ENCODE measurements at places on chromosomes 4 and X.

DNA sequence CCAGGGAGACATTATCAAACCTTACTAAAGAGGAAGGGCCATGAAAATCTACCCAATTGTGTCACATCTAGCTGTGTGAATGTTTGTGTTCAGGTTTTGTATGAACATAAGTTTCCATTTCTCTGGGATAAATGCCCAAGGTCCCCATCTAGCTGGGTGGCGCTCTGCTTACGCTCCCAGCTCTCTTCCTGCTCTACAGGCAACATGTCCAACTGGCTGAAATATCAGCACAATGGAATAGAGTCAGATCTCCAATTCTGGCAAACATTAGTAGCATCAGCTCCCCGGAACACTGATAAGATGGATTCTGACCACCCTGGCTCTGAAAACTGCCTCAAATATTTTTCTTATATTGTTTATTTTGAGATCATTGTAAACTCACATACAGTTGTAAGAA is 74.8 kb downstream of the IRF2 start:
- no peak for DNase-seq

DNA sequence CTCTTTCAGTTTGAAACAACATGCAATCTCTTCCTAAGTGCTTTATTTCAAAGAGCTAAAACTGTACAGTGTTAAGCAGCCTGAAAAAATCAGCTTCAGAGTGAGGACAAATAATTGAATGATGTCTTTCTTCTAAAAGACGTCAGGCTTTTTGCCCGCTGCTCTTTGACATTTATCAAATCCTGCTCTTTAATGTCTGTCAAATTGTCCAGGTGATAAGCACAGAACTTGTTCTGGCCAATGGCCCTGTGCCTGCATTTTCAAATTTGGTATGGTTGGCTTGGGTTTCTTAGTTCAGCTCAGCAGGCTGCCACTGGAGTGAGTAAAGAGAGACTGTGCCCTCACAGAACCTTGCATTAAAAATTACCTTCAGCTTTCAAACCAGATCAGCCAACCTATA is 712.9 kb upstream of the LCORL start:
- DNase-seq: no peak

DNA sequence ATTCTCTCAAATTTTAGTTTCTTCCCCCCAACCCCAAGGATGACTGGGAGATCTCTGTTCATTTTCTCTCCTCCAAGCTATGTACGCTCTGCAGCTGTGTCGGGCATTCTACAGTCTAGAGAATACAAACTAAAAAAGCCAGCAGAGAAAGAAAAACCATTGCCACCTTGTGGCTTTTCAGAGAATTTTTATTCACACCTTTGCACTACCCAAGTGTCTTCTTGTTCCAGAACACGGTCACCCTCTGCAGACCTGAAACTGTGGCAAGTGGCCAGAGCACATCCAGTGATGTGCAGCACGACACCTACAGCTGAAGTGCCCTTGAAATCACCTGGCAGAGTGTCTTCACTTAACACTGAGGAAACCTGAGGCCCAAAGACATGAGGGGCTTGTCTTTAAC is 68.6 kb downstream of the CHST7 start:
- no peak for DNase-seq

- DNase-seq: no peak
Measured at GRCh38 chrX:48910926-48911411, 477 bp downstream of the SLC35A2 start.

DNA sequence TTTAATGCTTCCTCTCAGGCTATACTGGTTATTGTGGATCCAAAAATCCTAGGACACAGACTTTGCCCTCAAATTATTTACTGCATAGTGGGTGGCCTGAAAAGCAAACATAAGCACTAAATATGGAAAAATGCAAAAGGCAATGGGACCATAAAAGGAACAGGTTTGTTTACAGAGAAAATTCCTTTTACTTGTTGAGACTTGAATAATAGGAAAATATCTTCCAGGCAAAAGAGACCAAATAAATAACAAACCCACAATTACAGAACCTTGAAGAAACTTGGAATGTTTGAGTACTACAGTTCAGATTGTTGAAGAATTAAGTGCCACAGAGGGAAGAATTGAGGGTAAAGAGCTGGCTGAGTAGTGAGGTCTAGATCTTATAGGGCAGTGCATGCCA is 711.0 kb downstream of the C4orf33 start:
- DNase-seq: no peak

- no peak for DNase-seq
Measured at GRCh38 chr4:4377732-4378460, 9.0 kb upstream of the NSG1 start.

GRCh38 chr4:81659051-81659450 is 187.3 kb upstream of the RASGEF1B start:
- no peak for DNase-seq

- DNase-seq: no peak
Measured at GRCh38 chrX:118948270-118948669, 26.1 kb upstream of the LONRF3 start.

DNA sequence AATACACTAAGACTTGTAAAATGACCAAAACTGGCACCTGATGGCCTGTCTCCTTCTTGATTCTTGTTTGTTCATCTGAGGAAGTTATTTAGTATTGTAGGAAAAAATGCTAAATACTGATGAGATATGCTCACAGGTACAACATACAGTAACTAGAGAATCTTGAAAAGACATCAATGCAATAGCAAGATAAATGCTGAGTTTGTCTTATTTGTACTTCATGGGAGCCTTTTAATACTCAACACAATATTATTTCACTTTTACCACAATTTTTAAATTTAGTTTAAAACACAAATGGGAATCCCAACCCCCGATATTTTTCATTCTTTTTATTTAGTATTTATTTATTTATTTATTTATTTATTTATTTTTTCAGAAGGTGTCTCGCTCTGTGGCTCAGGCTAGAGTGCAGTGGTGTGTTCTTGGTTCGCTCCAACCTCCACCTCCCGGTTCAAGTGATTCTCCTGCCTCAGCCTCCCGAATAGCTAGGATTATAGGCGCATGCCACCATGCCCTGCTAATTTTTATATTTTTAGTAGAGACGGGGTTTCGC is 12.1 kb downstream of the HHIP start:
- DNase-seq: no peak

DNA sequence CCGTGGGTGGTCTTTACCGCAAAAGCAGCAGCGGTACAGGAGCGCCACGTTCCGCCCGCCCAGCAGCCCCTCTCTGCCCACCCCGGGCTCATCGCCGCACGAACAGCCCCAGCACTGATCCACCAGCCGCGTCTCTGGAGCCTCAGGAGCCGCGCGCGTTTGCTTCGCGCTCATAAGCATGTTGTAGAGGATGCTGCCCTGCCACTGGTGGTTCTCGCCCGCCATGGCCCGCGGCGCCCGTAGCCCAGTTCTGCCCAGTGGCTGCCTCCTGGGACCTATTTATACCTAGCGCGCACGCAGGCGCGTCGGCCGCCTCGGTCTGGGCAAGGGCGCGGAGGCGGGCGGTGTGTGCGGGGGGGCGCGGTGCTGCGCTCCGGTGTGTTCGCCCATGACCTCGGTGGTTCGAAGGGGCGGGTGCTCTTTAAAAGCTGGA is at the start of gene NR0B1:
NR0B1 (minus strand) TSS at position 252 of the 433 bp plus-strand sequence; CDS start at position 225, 27 bp downstream.
- no peak for DNase-seq

- DNase-seq: no peak
Measured at GRCh38 chr4:95956094-95956493, 116.2 kb downstream of the PDHA2 start.

DNA sequence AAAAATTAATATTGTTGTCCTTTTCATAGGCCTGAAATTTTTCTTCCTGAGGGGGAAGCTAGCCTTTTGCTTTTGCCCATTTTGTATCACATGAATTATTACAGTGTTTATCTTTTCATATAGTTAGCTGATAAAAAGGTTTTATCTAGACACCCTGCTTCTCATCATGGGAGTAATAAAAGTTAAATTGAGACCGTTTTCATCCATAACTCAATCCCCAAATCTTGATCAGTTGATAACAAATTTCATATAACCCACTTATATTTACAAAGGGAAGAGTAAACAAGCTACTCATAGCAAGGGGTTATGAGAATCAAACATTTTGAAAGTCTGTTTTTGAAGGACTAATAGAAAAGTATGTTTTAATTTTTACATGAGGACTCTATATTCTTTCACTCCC is 23.5 kb upstream of the DCX start:
- no peak for DNase-seq

GRCh38 chr4:153076861-153077260 is 127.4 kb upstream of the TRIM2 start:
- no peak for DNase-seq

GRCh38 chrX:15631637-15632036 is 30.9 kb upstream of the ACE2 start:
- DNase-seq: no peak

GRCh38 chr4:121951521-121952110 is at the start of gene TRPC3:
TRPC3 (minus strand) TSS chr4:121952060; CDS start chr4:121951680, 380 bp downstream.
- DNase-seq: no peak

DNA sequence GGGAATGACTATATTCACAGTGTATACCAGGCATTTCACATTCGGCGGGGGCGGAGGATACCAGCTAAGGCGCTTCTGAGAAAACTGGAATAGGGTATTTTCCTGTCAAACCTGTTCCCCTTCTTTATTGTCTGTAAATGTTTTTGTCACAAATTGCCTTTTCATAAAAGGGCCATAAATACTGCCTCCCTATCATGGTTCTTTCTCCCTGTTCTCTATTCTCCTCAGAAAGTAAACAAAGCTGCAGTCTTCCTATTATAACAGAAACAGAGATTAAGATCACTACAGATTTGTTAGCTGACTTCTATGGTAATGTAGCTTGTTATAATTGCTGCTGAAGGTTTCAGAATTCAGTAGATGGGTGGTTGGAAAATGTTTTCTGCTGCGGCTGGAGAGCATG is 32.2 kb downstream of the MID2 start:
- no peak for DNase-seq

DNA sequence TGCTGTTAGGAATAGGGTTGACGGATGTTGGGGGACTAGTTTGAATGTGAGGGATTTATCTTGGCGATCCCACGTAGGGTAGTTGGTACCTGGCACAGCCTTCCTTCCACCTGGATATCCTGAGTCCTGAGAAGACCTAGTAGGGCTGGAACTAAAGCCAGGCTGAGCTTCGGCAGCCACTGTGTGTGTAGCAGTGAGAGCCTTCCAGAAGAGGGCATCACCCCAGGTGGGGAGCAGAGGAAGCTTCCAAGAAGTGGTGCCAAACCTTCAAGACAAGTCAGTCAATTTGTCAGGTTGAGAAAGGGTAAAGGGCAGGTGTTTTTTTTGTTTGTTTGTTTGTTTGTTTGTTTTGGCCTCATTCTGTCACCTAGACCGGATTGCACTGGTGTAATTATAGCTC is 1.2 kb upstream of the FGFBP2 start:
- DNase-seq: no peak

DNA sequence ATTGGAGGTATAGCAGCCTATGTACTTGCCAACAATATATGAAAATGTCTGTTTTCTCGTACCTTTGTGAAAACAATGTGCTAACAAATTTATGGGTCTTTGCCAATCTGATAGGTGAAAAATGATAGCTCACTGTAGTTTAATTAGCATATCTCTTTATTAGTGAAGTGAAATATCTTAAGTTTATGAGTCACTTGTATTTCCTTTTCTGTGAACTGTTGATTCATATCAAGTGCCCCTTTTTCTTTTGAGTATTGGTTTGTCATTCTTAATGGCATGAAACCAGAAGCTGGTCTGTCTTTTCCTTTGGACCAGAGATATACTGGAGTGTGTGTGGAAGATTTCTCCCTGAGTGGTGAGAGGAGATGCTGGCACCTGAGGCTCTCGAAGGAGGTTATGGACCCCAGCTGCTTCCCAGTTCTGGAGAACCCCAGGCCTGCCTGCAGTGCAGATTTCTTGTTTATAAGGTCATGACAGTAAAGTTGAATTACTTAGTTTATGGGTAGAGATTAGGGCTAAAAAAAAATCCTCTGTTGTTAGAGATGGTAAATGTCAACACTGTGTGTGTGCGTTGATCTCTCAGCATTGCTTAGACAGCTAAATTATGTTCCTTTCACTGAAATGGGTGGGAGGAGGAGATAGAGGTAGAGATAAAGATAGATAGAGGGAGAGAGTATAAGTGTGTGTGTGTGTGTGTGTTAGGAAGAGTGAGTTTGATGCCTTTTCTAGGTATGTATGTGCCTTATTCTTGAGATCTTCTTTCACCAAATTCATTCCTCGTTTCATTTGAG is 89.9 kb downstream of the REPS2 start:
- DNase-seq: no peak

DNA sequence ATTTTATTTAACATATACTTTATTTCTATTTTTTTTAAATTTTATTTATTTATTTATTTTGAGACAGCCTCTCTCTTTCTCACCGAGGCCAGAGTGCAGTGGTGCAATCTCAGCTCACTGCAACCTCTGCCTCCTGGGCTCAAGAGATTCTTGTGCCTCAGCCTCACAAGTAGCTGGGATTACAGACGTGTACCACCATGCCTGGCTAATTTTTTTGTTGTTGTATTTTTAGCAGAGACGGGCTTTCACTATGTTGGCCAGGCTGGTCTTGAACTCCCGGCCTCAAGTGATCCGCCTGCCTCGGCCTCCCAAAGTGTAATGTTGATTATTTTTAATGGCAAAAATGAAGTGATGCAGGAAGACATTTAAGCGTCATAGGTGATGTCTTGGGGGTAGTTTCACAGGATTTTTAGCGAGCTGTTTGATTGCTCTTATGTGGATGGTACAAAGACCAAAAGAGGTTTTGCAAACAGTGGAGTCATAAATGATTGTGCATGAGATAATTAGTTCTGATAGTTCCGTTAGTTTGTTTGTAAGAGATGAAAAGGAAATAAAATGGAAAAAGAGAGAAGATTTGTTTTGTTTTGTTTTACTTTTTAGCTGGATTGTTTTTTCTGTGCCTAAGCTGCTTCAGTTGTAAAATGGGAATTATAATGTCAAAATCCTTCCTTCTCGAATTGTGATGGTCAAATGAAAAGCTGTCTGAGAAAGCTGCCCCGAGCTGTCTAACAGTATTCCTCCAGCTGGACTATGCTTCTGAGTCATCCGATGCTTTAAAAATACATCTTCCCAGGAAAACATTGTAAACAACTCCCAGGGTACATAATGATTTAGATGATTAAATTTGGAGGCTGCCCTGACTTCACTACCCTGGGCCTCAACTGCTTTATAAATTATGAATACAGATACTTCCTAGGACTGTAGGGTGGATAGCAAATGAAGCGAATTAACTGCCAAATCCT is 14.7 kb downstream of the RHOH start:
- no peak for DNase-seq

DNA sequence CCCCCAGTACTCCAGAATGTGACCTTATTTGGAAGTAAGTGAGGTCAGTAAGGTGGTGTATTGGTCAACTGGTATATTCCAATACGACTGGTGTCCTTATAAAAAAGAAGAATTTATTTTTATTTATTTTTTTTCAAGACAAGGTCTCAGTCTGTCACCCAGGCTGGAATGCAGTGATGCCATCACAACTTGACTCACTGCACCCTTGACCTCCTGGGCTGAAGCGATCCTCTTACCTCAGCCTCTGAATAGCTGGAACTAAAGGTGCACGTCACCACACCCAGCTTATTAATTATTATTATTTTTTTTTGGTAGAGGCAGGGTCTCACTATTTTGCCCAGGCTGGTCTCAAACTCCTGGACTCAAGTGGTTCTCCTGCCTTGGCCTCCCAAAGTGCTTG is 115.1 kb upstream of the PITX2 start:
- no peak for DNase-seq

- DNase-seq: no peak
Measured at GRCh38 chr4:26441102-26441501, 49.2 kb downstream of the CCKAR start.

All from Panc1 (cell line).